ENCODE measurements at places on chromosomes 6 and 20. TPM values are rescaled to one million over a fixed set of nuclear protein-coding genes. Genes with fewer than 3 reads are reported as not detected.

DNA sequence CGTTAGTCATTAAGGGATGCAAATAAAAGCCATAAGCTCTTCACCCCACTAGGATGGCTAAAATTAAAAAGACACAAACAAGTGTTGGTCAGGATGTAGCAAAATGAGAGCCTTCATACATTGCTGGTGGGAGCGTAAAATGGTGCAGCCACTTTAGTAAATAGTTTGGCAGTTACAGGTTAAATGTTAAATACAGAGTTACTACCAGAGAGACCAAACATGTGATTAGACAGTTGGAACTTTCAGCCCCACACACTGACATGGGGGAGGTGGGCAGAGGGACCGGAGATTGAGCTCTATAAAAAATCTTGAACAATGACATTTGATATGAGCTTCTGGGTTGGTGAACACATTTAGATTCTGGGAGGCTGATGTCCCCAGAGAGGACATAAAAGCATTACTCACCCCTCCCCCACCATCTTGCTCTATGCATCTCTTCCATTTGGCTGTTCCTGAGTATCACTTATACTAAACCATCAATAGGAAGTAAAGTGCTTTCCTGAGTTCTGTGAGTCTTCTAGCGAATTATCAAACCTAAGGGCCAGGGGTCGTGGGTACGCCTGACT lies 20.4 kb upstream of the ZNF318 start:
- no peak for DNase-seq

GRCh38 chr20:61514018-61514365 lies 261.9 kb downstream of the CDH4 start:
- no peak for DNase-seq

- no peak for DNase-seq
Observed at GRCh38 chr6:118558464-118559217, 10.5 kb downstream of the PLN start.

DNA sequence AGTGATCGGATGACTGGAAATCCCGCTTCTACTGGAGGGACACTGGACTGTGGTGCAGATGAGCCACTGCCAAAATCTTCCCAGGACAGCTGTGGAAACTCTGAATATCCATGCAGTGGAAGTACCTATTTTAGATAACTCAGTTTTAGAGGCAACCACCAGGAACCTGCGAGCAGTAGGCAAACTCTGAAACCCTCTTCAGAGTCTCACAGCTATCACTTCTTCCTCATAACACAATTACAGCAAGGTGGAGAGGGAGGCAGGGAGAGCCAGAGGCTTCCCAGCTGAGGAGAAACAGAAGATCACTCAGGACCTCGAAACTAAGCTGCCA lies 322.8 kb upstream of the NT5E start:
- DNase-seq = no peak

- DNase-seq = no peak
Observed at GRCh38 chr6:157095084-157095483, 228.2 kb downstream of the TMEM242 start.

DNA sequence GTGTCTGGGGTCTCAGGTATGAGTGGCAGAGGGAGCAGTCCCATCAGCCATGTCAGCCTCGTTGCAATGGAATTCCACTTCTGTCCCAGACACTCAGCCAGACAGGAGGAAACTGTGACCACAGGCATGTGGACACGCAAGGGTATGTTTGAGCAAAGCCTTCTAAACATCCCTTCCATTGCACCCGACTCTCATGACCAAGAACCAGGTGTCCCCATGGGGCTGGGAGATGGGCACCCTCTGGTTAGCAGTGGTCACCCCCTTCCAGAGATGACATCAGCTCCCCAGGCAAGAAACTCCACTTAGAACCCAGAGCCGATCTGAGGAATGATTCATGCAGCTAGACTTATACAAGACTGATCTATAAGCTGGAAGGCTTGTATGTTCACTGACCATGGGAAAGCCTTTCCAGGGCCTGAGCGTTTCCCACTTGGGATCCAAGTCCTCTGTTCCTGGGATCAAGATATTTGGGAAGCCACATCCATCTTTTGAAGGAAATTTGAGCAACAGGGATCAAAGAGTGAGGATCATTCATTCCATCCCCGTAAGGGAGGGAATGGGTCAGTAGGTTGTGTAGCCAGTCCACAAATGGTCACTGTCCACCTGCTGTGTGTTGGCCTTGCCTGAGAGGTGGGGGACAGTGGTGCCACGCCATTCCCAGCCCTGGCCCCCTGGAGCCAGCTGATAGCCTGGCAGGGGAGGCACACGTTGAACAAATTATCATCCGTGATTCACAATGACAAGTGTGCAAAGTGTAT lies 3.9 kb upstream of the MRGBP start:
- no peak for DNase-seq

GRCh38 chr20:1225783-1226654 lies at the start of gene RAD21L1:
TSS of gene RAD21L1 (plus strand) at chr20:1226044. CDS start at chr20:1228454, 2,410 bp downstream.
- peak; percentile 37 for DNase-seq

DNA sequence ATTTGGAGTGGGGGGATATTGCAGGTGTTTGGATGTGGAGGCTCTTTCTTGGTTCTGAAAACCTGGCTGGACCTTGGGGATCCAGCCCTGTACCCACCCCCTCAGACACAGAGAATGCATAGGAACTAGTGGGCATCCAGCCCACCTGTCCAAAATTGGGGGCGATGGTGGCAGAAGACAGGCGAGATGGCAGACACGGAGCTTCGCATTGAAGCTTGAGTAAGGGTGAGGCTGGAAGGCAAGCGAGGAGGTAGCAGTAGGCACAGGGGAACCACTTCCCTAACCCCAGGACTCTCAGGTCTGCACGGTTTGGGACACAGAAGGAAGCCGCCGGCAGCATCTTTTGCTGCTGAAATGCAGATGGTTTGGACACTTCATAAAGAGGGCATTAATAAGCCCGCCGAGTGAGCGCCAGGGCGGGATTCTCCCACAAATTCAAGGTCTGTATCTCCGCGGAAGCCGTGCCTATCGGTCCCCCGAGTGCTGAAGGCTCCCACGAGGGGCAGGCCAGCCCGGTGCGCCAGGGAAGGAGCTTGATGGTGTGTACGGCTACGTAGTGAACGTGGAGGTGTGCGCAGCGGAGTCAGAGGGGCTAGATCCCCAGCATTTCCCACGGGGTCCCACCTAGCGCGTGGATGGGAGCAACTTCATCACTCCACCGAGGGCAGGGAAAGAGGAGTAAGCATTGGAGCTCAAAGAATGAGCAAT lies 1.6 kb upstream of the FOXA2 start:
- DNase-seq = no peak

DNA sequence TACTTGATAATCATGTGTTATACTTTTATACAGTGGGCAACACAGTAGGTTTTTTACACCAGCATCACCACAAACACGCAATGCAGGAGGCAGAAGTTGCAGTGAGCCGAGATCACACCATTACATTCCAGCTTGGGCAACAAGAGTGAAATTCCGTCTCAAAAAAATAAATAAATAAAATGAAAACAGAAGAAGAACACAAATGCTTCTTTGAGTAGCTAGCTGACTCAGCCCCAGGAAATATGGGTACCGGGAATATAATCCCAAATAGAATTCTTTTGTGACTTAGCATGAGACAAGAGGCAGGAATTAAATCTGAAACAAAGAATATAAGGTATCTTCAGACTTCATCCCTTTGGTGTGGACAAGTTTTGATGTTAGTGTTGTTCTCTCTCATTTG lies 164.2 kb upstream of the ATXN1 start:
- no peak for DNase-seq

- DNase-seq = no peak
Observed at GRCh38 chr20:17866234-17867001, 102.2 kb downstream of the SNX5 start.

DNA sequence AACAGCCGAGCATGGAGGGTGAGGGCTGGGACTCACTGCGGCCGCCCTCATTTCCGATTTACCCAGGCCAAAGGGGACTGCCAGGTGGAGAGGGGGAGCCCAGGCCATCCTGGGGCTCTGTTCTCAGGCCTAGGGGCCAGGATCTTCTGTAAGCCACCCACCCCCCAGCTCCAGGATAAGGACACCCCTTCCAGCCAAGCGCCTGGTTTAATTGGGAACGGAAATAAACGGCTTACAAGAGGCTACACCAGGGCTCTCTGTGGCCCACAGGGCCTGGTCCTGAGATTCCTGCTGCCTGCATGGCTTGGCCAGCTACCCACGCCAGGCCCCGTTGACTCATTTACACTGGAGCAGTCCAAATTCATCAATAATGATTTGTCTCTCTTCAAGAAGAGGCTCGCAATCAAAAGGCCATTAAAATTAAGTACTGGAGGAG lies 68.1 kb upstream of the TOP1 start:
- no peak for DNase-seq

GRCh38 chr6:155424181-155424580 lies 31.5 kb downstream of the NOX3 start:
- DNase-seq = no peak

DNA sequence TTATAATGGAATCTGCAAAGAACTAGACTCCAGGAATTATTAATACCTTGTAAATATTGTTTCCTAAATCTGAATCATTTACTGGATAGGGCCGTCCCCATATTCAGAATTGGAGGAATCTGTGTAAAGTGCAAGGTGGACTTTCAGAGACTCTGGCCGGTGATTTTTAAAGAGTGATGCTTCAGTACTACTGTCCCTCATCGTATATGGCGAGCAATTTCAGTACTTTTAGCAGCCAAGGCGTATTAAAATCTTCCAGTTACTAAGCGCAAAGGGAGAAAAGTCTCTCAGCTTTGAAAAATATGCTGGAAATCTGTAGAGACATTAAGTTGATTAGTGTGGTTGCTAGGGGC lies 483 bp downstream of the SMIM26 start:
- no peak for DNase-seq

GRCh38 chr6:150633486-150633834 lies 33.8 kb downstream of the PLEKHG1 start:
- DNase-seq = no peak

DNA sequence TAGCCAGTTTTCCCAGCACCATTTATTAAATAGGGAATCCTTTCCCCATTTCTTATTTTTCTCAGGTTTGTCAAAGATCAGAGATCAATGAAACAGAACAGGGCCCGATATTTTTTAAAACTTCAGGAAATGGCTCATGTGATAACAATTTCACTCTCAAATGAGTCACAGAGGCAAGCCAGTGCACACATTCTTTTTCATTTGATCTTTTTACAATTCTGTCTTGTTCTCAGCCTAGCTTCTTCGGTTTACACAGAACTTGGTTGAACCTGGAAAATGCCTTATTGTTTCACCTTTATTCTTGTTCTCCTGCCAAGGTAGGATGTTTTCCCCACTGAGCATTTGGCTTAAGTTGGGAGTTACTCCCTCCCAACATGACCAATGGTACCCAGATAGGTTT lies 258.9 kb downstream of the COL12A1 start:
- no peak for DNase-seq

- DNase-seq = peak; percentile 67
Observed at GRCh38 chr6:44104481-44105021, 22.7 kb downstream of the MRPL14 start.

- DNase-seq = peak; percentile 57
Observed at GRCh38 chr6:44966449-44967092, 361.6 kb upstream of the RUNX2 start.

DNA sequence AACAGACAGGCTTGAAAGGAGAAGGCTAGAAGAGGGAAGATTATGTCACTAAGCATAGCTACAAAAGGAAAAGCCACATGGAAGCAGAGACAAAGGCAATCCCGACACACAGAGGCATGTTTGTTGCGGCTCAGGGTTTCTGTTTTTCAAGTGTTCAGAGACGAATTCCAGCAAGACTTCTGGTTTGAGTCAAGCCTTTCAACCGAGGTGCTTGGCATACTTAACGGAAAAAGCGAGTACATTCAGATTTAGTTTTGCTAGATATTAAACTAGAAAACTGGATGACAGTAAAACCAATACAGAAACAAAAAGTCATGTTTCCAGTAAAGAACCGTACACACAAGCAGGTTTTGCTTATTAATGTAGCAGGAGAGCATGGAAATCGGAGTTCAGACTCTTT lies 27.2 kb downstream of the MCUR1 start:
- DNase-seq = peak; percentile 84

GRCh38 chr20:47600967-47601547 lies 99.4 kb downstream of the NCOA3 start:
- no peak for DNase-seq

DNA sequence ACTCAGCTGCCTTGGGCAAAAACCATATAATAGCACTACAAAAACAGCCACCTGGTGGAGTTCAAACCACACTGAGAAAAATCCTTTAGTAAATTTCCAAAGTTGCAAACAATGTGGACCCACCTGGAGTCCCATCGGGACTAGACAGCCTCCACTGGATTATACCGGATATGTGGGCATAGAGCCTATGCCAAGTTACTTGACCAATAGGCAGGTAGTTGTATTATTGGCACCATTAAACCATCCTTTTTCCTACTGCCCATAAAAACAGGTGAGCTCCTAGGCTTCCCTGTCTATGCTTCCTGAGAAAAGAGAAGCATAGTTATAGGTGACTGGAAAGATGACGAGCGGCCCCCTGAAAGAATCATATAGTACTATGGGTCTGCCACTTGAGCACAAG lies 51.7 kb upstream of the ADGRF4 start:
- DNase-seq = no peak

DNA sequence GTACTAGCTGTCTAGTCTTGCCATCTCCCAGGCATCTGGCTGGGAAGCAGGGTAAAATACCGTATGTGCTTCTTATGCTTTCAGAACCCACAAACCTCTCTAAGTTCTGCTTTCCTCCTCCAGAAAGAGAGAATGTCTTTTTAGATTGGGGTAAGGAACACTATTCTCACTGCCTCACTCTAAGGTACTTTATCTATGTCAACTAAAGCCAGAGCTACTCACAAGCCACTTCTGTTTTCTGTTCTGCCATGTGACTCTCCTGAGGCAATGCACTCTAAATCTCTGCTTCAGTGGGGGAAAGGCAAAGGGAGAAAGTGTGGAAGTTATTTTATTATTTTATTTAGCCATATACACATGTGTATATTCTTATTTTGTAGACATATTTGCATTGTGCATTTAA lies 15.6 kb downstream of the MEP1A start:
- DNase-seq = no peak

Gene TFAP2C
- 0.22 TPM for polyA plus RNA-seq

Gene LAMA5
- 42.3 TPM for polyA plus RNA-seq

Gene YWHAB
- 103 TPM for polyA plus RNA-seq

Gene KCNQ5
- polyA plus RNA-seq = 2.1 TPM

Gene EDN1
- 2.8 TPM for polyA plus RNA-seq

Gene PSMB9
- polyA plus RNA-seq = 8.8 TPM

Gene HDGFL1
- not detected for polyA plus RNA-seq

Gene NINL
- 19.1 TPM for polyA plus RNA-seq

Gene OR2B6
- not detected for polyA plus RNA-seq

Gene SNPH
- 5.6 TPM for polyA plus RNA-seq
